NCI-H1417 treated with DMSO at 0.1 percent for 48 hours (cell line): ENCODE measurements at places on chromosomes 3 and 15.

GRCh38 chr15:32966512-32966911, 228.0 kb downstream of the FMN1 start:
- DNase-seq = no peak

DNA sequence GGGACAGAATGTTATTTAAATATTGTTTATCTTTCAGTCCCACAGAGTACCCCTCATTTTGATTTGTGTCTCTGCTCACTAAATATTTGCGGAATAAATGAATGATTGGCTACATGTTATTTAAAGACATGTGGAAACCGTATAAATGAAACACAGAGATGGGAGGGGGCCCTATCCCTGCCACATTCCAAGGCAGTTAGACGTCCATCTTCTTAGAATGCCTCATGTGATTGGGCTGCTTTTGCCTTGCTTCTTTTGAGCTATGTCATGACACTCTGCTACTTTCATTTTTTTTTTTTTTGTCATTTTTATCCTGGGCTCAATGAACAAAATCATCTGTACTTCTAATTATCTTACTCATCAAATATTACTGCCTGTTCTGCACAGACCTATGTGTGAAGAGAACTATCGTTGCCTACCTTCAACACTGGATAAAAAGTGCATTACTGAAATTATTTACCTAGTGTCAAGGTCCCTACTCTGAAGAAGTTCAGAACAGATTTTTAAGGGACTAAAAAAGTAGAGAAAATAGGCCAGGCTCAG, 83.9 kb upstream of the FAM98B start:
- no peak for DNase-seq

- DNase-seq = no peak
These were observed 43.4 kb downstream of the TLE3 start for GRCh38 chr15:70054366-70054765.

GRCh38 chr3:172707030-172707429, 3.8 kb downstream of the NCEH1 start:
- no peak for DNase-seq

DNA sequence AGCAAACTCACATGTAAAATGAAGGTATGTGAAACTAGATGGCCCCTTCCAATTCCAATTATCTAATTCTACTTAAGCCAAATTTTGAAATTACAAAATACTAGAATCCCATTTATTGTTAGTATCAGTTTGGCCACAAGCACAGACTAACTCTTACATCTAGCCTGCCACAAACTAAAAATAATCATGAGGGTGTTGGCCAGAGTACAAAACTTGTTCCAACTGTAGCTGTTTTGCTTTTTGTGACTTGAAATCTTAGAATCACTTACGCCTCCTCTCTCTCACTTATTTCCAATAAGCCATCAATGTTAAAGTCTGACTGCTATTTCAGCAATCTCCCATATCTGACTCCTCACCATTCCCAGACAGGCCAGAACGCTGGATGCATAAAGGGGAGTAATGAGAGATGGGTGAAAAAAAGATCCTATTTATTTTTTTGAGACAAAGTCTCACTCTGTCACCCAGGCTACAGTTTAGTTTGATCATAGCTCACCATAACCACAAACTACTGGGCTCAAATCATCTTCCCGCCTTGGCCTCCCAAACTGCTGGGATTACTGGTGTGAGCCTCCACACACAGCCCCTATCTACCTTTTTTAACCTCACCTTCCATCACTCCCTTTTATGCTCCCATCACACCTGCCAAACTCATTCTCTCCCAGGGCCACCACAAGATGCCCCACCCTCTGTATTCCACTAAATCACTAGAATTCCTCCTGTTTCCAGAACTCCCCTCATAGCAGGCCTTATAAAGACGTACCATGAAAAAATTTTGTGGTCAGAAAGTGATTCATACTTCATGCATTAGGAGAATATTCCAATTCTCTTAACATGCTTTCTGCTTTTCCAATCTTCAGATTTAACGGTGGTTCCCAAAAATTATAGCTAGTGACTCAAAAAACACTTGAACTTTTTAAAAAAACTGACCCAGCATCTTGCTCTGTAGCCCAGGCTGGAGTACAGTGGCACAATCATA, 36.5 kb downstream of the ATOSA start:
- no peak for DNase-seq

DNA sequence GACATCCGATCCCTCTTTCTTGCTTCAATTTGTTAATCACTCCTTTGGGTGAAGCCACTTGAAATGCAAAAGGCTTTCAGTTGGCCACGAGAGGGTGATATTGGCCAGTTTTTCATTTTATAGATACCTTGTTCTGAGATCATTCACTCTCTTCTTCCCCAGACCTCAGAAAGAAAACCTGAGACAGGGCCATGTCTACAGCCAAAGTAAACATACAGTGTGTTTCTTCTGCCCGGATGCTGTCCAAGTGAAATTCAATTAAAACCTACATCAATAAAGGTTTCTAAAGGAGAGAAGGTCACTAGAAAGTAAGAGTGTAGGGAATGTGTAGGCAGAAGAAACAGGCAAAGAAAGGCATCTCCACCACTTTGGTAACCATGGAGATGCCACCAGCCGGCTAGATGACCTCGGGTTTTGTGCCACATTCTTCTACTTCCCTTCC, 39.5 kb upstream of the FMN1 start:
- no peak for DNase-seq
